AG04450 (cell line): ENCODE measurements at places on chromosomes 7 and 10.
A peak's percentile ranks its signal among the peaks of the same experiment; 100 is the strongest.

GRCh38 chr10:72316748-72317435 lies 37.8 kb downstream of the DNAJB12 start:
- DNase-seq, result no peak

DNA sequence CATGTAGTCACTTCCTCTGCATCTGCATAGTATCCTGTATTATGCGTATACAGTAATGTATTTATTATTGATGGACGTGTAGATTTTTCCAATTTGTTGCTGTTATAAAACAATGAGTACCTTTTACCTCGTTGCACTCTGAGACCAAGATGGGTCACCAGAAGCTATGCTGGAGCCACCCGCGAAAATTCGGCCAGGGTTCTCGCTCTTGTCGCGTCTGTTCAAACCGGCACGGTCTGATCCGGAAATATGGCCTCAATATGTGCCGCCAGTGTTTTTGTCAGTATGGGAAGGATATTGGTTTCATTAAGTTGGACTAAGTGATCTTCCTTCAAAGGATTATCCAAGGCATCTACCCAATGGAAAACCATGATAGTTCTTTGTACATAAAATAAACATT lies 1.0 kb downstream of the PSMC2 start:
- no peak for DNase-seq

- DNase-seq, result no peak
Measured at GRCh38 chr7:149735779-149736477, 37.5 kb downstream of the ZNF467 start.

GRCh38 chr7:21611129-21611528 lies 68.3 kb downstream of the DNAH11 start:
- DNase-seq, result no peak

GRCh38 chr7:94394109-94394436 lies 622 bp upstream of the COL1A2 start:
- peak; percentile 69 for DNase-seq

DNA sequence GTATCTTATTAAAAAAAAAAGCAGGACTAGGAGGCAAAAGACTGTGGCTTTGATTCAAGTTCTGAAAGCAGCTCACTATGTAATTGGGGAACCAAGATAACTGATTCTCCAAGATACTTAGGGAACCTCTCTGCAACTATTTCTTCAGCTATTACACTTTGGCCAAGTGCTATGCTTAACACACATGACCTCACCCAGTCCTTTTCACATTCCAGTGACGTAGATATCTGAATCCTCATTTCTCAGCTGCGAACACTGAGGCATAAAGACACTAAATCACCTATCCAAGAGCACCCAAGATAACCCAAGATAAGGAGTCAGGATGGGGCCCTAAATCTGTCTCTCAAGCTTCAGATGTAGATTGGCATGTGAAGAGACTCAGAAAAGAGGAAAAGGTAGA lies 133.6 kb downstream of the GLI3 start:
- no peak for DNase-seq

- DNase-seq, result no peak
Measured at GRCh38 chr10:33151344-33151864, 183.1 kb downstream of the NRP1 start.

- DNase-seq, result no peak
Measured at GRCh38 chr7:76047305-76047810, 442 bp downstream of the STYXL1 start.

GRCh38 chr7:136657482-136657921 lies 210.9 kb upstream of the CHRM2 start:
- no peak for DNase-seq

DNA sequence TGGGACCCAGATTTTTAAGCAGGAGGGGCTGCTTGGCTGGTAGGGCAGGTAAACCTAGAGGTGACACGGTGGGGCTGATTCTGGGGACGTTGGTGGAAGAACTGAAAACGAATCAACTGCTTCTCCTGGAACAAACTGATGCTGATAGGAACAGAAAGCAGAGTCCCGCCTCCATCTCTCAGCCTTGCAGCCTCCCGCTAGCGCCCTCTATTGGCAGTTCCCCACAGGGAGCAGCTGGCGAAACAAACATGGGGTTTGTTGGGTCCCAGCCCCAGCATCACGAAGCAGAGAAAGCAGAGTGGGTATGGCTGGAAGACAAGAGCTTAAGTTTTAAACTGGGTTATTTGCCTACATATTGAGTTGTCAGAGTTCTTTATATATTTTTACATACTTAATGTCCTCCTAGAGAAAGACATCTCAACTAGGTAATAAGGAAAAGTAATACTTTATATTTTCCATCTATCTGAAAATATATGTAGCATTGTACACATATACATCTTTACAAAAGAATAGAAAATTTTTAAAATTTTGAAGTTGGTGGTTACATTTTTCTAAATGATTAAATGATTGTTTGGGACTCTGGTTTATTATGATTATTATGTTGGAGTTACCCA lies 42.3 kb upstream of the FOXI2 start:
- DNase-seq, result no peak

DNA sequence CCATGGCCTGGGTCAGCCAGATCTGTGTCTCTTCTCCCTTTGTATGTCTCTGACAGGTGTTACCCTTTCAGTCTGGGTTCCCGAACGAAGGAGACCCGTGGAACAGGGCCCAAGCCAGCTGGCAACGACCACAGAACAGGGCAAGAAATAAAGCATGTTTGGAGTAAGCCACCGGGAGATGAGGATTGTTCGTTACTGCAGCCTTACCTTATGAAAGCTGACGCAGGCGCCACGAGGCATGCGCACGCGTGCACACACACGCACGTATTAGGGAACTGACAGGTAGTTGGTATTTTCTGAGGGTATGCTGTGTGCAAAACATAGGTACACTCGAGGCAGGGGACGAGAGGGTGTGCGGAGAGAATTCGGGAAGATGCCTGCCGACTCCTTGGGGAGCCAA lies 46.4 kb upstream of the ENO4 start:
- DNase-seq, result no peak

- DNase-seq, result peak; percentile 49
Measured at GRCh38 chr10:44198096-44198779, 186.7 kb downstream of the CXCL12 start.

- no peak for DNase-seq
Measured at GRCh38 chr7:45215601-45216062, 58.0 kb downstream of the RAMP3 start.

DNA sequence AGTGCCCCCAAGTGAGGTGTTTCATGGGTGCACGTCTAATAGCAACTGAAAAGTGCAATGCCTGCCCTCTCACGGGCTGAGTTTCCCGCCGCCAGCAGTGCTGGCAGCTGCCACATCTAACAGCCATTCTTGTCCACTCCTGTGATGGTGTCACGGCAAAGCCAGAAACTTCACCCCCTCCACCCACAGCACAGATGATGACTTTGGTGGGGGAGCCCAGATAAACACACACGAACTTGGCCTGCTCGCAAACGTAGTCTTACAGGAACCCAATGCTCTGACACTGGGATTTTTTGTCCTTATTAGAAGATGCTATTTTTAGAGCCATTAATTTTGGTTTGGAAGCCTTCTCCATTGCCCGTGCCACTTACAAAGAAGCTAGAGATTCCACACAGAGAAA lies 26.7 kb downstream of the CPXM2 start:
- DNase-seq, result no peak

GRCh38 chr7:28956608-28957063 lies 1.5 kb downstream of the TRIL start:
- no peak for DNase-seq

- peak; percentile 91 for DNase-seq
Measured at GRCh38 chr7:137943132-137943551, 58.7 kb downstream of the CREB3L2 start.

- no peak for DNase-seq
Measured at GRCh38 chr7:37354656-37355131, 94.0 kb downstream of the ELMO1 start.

- DNase-seq, result no peak
Measured at GRCh38 chr7:140920745-140921144, 4.0 kb downstream of the BRAF start.

DNA sequence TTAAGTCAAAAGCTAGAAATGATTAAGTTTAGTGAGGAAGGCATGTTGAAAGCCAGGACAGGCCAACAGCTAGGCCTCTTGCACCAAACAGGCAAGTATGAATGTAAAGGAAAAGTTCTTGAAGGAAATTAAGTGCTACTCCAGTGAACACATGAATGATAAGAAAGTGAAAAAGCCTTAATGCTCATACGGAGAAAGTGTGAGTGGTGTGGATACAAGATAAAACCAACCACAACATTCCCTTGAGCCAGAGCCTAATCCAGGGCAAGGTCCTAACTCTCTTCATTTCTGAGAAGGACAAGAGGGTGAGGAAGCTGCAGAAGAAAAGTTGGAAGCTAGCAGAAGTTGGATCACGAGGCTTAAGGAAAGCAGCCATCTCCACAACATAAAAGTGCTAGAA lies 53.0 kb downstream of the DNAJC1 start:
- DNase-seq, result no peak

- no peak for DNase-seq
Measured at GRCh38 chr7:159139639-159140038, 5.0 kb downstream of the VIPR2 start.

- DNase-seq, result peak; percentile 1
Measured at GRCh38 chr10:51629934-51630639, 69.3 kb downstream of the CSTF2T start.
